Activated CD4-positive, alpha-beta T cell treated with anti-CD3 and anti-CD28 coated beads for 1 hour (primary cell): ENCODE measurements at places on chromosomes 16 and 17.

DNA sequence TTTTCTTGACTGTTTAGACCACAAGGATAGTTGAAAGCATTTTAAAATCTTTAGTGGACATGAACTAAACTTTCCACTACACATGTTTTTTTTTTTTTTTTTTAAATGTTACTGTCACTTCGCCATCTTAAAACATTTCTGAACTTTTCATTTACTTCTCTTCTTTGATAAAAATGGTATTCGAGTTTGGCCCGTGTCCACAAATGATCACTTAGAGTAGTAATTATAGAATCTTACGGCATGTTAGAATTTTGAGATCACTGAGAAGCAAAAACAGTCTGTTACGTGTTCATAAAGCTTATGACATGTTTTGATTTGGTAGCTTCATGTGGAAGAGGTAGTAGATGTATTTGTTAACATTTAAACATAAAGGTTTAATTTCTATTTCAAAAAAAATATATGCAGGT lies 1.1 kb downstream of the NSRP1 start:
- no peak for DNase-seq

- no peak for DNase-seq
These were observed 83.8 kb upstream of the CCL2 start for GRCh38 chr17:34171245-34171818.

DNA sequence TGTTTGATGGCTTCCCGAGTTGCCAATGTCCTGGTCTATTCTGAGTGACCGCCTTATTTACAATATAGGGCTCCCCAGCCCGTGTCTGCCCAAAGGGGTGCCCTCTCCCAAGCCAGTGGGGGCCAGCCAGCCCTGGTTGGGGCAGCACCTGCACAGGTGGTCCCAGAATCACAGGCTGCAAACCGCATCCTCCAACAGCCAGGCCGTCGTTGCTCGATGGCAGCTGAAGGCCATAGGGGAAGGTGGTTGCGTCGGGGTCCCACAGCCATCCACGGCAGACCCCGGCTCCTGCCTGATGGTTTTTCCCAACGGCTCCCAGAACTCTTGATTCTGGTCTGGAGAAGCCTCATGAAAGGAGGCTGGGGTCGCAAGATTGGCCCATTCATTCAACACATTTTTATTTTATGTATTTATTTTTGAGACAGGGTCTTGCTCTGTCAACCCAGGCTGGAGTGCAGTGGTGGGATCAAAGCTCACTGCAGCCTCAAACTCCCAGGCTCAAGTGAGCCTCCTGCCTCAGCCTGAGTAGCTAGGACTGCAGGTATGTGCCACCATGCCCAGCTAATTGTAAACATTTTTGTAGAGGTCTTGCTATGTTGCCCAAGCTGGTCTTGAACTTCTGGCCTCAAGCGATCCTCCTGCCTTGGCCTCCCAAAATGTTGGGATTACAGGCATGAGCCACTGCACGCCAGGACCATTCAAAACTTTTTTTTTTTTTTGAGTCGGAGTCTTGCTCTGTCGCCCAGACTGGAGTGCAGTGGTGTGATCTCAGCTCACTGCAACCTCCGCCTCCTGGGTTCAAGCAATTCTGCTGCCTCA lies 79.0 kb upstream of the TOB1 start:
- DNase-seq: no peak

- no peak for DNase-seq
These were observed 5.4 kb upstream of the RNF222 start for GRCh38 chr17:8402921-8403536.

DNA sequence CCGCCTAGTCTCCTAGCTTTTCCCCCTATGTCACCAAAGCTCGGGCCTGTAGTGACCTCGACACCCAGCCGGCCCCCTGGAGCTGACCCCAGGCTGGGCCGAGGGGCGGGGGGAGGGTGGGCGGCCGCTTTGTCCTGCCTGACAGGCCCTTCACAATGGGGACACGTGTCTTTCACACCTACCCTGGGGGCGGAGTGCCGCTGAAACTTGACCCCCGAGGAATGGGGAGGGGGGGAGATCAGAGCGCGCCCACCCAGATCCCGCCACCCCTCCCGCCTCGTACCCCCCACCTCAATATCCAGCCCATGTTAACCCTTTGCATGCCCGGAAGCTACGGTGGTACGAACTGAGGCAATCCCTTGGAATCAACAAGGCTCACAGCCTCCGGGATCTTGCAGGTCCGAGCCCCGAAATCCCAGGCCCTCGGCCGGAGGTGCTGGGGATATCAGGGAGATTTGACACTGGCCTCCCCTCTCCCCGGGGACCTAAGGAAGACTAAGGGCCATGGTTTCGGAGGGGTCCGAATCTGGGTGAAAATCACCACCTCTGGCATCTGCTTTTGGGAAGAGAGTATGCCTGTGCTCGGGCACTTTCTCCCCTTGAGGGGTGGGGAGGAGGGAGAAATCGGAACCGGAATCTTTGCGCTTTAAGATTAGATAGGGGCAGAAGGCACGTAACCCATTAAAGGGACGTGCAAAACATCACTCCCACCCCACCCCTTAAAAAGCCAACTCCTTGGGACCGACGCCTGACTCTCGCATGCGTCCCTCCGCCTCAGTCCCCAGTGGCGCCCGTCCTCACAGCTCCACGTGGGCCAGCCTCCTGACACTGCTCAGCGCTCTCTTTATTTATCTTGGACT lies 2.6 kb downstream of the NOG start:
- no peak for DNase-seq

DNA sequence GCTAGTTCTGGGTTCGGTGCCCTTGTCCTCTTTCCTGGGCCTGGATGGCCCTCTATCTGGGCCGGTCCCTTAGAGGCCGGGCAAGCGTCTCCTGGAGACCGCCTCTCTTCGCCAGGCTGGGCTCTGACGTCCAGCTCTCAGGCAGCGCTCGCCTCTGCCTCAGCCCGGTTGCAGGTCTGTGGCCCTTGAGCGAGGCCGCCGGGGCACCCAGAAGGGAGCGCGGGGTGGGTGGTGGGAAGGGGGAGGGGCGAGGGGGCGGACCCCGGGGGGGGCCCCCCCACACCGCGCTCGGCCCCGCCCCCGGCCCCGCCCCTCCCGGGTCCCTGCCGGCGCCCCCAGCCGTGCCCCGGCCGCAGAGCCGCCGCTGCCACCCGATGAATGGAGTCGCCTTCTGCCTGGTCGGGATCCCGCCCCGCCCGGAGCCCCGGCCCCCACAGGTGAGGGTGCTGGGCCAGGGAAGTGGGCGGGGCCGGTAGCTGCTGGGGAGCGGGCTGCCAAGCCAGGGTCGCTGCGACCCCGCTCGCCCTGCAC lies at the start of gene ARHGAP23:
TSS of gene ARHGAP23 (plus strand) at position 353 of the 531 bp plus-strand sequence. CDS start at position 375, 22 bp downstream.
- peak; percentile 17 for DNase-seq

- no peak for DNase-seq
These were observed 44.8 kb downstream of the ERN1 start for GRCh38 chr17:64084940-64085649.

- no peak for DNase-seq
These were observed 847 bp downstream of the ZDHHC7 start for GRCh38 chr16:85010446-85010930.

DNA sequence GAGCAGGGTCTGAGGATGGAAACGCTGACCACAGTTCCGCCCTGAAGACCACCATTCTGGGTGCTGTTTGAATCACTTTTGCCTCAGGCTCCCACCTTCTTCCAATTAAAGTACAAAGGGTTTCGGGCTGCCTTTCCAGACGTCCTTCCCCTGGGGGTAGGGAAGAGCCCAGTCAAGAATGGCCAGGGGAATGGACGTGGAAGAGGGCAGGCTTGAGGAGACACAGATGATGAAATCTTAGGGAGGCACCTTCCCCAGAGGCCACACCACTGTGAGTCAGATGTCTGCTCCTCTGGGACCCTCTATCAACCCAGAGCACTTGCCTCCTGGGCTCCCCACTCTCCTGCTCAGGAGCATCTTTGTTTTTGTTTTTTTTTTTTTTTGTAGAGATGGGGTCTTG lies 27.5 kb upstream of the MTSS2 start:
- no peak for DNase-seq

- no peak for DNase-seq
These were observed 12.2 kb upstream of the OSGIN1 start for GRCh38 chr16:83940630-83941378.

DNA sequence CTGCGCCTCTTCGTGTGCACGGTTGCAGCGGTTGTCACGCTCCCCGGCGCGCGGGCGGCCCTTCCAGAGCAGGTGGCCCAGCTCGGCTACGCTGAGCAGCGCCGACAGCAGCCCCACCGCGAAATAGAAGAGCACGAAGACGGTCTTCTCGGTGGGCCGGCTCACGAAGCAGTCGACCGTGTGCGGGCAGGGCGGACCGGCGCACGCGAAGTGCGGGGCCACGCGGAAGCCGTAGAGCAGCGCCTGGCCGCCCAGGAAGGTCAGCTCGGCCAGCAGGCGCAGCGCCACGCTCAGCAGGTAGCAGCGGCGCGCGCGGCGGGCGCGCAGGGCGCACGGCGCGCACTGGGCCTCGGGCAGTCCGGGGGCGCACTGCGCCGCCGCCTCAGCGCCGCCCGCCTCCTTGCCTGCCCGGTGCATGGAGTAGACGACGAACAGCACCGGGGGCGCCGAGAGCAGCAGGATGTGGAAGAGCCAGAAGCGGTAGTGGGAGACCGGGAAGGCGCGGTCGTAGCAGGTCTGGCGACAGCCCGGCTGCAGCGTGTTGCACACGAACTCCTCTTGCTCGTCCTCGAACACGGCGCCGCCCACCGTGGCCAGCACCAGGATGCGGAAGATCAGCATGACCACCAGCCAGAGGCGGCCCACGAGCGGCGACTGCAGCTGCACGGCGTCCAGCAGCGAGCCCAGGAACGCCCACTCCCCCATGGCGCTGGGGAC lies 1.3 kb downstream of the GJD3 start:
- no peak for DNase-seq
